Transverse colon (tissue), 4 donors: ENCODE measurements at places on chromosomes 7 and 10.

DNA sequence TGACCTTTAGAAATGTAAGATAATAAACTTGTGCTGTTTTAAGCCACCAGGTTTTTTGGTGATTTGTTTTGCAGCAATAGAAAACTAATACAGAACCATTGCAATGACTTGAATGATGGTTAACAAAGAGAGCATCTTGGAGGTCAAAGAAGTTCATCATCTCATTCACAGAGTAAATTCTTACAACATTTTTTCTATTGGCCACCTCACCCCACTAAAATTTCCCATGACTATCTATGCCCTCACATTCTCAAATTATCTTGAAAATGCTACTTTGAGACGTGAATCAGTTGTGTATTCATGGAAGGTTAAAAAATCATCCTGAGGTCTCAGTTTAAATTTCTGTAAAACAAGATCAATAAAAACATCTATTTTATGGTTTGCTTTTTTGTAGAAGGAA, 754.2 kb downstream of the SORCS1 start:
- DNase-seq: no peak

DNA sequence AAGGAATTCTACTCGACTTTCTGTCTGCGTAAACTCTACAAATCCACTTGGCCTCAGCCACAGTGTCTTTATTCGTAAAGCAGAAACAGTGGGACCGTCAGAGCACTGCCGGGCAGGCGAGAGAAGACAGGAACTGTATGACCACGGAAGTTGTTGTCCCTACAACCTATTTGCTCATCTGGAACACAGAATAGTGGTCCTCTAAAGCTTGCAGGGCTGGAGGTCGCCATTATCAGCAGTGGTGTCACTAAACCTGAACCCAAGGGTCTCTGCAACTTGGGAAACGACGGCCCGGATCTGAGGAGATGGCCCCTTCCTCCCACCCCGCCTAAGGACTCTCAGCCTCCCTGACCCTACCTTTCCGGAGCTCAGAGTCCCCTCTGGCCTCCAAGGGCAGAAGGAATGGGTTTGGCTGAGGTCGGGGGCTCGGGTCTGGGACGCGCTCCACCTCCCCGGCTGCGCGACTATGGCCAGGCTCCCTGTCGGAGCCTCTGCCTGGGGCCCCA, 442 bp downstream of the STYXL1 start:
- no peak for DNase-seq

DNA sequence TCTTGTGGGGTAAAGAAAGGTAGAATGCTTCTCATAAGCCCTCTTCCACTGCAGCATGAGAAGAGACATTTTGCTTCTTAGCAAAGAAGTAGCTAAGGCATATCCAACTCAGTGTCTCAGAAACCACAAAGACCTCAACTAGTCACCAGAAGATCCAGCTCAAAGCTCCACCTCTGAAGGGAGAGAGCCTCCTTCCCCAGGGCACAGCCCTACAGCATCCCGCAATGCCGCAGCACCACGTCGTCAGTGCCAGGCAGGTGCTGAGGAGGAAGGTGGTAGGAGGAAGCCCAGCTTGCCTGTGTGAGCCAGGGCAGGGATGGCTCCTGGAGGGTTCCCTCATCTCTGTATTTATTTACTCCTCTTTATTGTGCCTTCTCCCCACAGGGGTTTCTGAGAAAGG, 385.6 kb upstream of the NPVF start:
- DNase-seq: no peak

DNA sequence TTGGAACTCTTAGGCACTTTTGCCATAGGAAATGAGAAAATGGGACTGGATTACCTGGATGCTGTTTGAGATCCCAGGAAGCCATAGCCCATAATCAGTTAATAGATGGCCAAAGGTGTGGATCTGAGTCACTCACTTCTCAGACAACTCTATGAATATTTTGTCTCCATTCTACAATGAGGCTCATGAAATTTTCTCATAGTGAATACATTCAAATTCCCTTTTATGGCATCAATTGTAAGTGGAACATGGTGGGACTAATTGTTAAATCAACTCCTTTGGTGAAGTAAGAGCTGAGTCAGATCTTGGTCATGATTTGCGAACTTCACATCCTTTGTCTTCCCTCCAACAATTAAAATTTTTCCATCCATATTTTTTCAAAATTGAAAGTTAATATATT, 222.1 kb downstream of the ARL4A start:
- no peak for DNase-seq

GRCh38 chr7:124457841-124458240, 307.8 kb downstream of the GPR37 start:
- DNase-seq: no peak

GRCh38 chr10:13092291-13093102, 7.5 kb upstream of the OPTN start:
- DNase-seq: no peak

- DNase-seq: no peak
Observed at GRCh38 chr7:143884969-143885559, 16.9 kb downstream of the TCAF1 start.

DNA sequence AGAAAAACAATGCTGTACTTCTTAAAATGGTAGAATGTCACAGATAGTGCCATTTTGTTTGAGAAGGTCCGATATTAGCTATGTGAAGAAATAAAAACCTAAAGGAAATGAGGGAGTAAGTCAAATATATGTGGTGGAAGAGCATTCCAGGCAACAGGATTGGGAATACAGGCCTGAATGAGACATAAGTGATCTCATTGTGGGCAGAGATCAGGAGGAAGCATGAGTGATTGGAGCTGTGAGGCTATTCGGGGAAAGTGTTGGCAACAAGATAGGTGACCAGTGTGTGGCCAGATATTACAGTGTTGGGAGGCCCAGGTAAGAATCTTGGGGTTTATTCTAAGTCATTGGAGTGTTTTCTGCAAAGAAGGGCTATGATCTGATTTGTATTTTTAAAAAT, 41.3 kb upstream of the AGMO start:
- no peak for DNase-seq

DNA sequence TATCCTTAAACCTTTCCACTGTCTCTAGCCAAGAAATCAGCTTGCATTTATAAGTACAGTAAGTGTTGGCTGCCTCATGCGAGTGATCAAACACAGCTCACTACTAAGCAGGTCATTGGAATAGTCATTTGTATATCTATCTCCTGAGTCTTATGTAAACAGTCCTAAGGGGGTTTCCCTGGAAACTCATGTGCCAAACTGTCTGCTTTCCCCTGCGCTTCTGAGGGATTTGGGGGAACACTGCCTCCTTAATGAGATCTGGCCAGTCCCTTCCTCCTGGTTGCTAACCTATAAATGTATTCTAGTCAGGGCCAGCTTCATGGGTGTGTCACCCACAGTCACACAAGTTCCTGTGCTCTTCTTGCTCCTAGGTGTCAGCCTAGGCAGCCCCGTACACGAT, 133.1 kb downstream of the CD36 start:
- no peak for DNase-seq

DNA sequence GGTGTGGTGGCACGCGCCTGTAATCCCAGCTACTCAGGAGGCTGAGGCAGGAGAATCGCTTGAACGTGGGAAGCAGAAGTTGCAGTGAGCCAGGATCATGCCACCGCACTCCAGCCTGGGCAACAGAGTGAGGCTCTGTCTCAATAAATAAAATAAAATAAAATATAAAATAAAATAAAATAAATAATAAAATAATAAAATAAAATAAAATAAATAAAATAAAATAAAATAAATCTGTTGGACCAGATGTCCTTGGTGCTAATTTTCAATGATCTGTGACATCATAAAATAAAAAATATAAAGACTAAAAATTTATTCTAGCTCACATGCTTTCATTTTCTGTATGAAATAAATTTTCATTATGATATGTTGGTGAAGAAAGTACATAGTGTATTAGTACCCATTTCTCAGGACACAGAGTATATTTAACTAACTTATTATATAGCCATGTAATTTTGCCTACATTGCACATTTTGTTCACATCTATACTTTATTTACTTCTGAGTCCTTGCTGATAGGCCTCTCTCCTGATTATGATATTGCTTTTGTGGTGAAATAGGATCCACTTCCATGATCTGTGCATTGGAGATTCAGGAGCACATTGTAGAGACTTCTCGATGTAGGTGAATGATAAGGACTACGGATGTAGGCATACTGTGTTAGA, 17.8 kb upstream of the HERPUD2 start:
- no peak for DNase-seq

DNA sequence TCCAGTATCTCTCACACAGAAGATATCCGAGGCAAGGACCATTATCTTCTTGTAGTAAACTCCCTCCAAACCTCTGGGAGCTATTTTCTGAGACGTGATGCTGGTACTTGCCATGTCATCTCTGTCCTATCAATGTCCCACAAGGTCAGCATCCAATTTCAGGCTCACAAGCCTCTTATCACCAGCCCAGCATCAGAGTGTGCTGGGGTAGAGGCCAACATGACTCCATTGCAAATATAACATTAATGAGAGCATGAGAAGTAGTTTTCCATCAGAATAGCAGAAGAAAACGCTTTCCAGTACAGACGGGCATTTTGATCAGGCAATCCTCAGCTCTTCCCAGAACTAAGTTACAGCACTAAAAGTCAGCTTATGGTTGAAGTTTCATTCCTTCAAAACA, 5.6 kb downstream of the MORN4 start:
- no peak for DNase-seq

GRCh38 chr7:99422625-99423024, 13.9 kb downstream of the BUD31 start:
- DNase-seq: no peak

DNA sequence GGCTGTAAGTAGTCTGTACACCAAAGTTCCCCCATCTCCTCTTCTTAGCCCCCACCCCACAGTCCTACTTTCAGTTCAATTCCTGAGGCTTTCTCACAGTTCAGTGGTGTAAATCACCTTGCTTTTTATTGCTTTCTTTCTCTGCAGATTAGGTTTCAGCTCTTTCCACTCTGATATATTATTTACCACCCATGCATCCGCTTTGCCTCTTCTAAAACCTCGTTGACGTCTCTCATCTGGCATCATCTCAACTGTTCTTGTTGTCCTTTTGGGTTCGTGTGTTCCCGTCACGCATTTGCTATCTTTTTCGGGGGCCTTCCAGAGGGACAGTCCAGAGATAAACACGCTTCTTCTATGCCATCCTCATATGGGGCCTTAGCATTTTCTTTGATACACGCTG, 597.9 kb upstream of the DPP6 start:
- DNase-seq: no peak

DNA sequence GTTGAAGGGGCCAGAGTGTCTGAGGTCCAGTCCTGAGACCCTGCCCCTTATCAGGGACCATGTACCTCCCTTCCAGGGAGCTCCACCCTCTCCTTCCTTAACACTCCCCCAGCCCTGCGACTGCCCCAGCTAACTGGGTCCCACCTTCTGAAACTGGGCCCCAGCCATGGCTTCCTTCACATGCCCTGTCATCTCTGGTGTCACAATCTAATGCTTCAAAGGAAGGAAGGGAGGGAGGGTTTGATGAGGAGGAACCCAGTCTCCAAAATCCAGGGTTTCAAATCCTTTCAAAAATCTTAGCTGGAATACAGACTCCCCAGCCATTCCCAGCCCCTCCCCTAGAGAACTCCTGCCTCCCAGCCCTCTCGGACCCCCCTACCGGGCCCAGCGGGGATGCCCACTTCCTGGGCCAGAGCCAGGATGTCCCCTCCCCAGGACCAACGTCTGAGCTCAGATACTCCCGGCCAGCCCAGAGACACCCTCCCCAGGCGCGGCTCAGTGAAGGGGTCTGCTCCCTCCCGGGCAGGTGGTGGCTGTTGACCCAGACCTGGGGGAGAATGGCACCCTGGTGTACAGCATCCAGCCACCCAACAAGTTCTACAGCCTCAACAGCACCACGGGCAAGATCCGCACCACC, 18.0 kb downstream of the C10orf105 start:
- DNase-seq: no peak

- no peak for DNase-seq
Observed at GRCh38 chr7:116949941-116950801, 3.1 kb upstream of the ST7 start.
